NCI-H2029 treated with DMSO at 0.1 percent for 48 hours (cell line): ENCODE measurements at places on chromosomes 2 and 18.

GRCh38 chr2:165007161-165007744 lies 51.9 kb upstream of the SLC38A11 start:
- no peak for DNase-seq

DNA sequence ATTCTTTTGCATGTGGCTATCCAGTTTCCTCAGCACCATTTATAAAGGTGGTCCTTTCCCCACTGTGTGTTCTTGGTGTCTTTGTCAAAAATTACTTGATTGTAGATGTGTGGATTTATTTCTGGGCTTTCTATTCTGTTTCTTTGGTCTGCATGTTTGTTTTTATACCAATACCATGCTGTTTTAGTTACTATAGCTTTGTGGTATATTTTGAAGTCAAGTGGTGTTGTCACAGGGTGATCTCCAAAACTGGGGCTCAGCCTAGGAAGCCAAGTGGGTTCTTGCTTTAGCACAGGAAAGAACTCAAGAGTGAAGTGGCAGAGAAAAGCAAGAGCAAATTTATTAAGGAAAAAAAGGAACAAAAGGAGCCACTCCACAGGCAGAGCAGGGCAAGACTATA lies 6.0 kb upstream of the SNTG2 start:
- DNase-seq, result no peak

- DNase-seq, result peak; percentile 8
Measured at GRCh38 chr2:41722668-41723369, 325.0 kb upstream of the PKDCC start.

- DNase-seq, result no peak
Measured at GRCh38 chr18:48323151-48323550, 86.0 kb downstream of the ZBTB7C start.

DNA sequence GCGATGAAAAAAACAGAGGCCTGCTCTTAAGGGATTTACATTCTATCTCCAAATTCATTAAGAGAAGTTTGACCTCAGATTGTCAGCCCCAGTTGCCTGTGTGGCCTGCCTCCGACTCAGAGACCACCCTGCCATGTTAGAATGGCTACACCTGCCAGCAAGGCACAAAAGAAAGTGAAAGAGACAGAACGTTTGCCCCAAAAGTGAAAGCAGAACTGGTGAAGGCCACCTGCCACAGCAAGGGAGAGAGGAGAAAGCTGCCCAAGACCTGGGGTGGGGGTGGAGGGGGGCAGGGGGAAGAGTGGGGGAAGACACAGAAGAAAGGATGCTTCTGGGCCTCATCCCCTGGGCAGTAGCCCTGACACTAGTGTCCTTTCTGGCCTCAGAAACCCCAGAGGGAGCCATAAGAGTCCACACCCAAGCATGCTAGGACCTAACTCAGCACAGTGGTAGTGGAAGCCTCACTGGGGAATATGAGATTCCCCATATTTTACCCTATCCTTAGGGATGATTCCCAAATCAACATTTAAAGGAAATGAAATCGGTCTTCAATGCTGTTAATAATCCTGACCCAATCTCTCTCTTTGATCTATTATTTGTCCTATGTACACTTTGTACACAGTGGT lies 389.7 kb downstream of the TXNL1 start:
- DNase-seq, result no peak

DNA sequence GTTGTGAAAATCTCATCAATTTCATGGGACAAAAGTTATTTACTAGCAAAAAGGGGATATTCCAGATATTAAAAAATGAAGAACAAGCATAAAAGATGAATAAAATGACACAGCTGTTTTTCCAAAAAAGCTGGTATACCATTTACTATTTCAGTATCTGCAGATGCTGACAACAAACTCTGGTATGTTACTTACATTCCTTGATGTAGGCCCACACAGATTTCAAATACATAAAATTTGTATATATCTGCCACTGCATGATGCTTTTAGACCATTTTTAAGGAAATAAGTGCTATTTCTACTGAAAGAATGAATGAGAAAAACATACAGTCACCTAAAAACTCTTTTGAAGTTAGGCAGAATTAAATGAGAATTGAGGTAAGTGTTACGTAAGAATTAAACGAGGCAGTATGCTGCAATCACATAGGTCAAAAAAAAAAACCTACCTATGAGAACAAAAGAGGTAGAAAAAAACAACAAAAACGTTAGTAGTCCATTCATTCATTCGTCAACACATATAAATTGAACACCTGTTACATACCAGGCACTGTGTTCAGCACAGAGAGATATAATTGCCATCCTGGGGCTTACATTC lies 32.5 kb downstream of the ARL5A start:
- DNase-seq, result no peak

GRCh38 chr2:214630402-214631045 lies 179.0 kb downstream of the BARD1 start:
- no peak for DNase-seq

DNA sequence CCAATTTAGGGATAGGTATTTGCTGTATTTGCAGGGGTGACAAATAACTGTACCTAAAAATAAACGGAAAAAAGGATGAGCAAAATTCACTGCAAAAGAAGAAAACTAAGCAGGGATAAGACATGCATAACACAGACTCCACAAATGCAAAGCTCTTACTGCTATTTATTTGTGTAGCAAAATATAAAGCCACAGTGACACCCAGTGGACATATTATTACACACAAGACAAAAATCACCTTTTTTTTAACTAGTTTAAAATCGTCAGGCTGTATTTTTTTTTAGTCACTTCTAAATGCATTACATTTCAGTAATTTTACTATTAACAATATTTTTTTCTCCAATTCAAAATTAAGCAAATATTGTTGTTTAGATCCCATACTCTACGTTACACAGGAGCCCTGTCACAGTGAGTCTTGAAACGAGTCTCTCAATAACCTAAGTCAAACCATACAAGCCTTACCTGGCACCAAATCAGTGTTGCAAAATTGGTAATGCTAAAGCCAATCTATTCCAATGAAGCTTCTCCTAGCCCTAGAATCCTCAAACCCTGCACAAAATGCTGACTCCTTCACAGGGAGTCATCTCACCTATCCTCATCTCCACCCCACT lies 23.7 kb downstream of the METTL4 start:
- DNase-seq, result no peak

DNA sequence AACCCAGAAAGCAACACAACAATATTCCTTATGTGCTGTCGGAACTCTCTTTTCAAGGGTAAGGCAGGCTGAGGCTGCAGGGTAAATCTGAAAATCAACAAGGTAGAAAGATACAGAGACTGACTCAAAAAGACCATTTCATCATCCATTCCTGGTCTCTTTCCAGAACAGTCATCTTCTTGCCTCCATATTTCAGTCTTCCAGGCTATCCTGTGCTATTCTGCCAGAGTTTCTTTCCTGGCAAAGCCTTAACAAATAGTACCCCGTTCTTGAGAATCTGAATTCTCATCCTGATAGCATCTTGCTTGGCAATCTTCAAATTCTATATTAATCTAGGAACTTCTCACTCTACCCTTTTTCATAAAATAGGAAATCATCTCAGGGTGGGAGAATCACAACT lies 15.5 kb downstream of the DPP10 start:
- no peak for DNase-seq

- DNase-seq, result no peak
Measured at GRCh38 chr2:8491296-8492027, 190.4 kb upstream of the ID2 start.

- DNase-seq, result no peak
Measured at GRCh38 chr2:226865273-226865672, 29.4 kb downstream of the RHBDD1 start.

GRCh38 chr2:11625671-11626070 lies 44.3 kb downstream of the NTSR2 start:
- DNase-seq, result no peak

DNA sequence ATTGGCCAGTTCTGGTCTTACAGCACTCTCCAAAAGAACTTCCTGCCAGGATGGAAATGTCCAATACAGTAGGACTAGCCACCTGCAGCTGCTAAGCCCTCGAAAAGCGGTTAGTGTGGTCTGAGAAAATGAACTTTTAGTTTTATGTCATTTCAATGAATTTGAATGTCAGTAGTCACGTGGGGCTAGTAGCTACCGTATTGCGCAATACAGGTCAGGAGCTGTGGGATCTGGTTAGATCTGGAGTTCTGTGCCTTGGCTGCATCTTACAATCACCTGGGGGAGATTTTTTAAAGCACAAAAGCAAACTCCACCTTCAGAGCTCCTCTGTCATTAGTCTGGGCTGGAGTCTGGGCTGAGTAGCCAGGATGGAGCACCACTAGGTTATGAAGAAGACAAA lies 35.9 kb downstream of the C1QL2 start:
- DNase-seq, result no peak

DNA sequence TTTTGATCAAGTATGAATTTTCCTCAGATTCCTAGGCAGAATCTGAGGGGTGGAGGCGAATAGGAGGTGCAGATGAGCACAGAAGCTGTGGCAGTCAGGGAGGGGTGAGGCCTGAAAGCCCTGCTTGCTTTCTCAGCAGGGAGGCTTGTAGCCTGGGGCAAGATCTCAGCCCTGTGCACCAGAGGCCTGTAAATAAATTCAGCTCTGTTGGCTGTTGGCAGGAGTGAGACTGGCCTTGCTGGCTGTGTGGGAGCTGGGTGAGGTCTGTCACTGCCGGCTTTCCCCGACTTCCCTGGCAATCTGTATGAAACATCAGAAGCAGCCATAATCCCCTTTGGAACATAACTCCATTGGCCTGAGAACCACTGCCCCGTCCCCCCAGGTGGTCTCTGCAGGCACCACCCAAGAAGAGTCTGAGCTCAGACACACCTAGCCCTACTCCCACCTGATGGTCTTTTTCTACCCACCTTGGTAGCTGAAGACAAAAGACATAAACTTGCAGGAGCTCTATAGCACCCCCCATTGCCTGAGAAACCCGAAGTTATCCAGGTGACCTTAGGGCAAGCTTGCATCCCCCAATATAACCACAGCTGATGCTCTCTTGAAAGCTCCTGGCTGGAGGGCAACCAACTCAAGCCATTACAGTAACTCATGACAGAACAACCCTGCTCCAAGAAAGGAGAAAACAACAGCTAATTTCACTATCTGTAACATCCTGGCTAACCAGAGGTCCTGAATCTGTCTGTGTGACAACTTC lies 32.3 kb downstream of the EVA1A start:
- DNase-seq, result no peak

- DNase-seq, result no peak
Measured at GRCh38 chr2:4803396-4803795, 888.8 kb upstream of the SOX11 start.

- no peak for DNase-seq
Measured at GRCh38 chr2:173214213-173214612, 138.6 kb downstream of the MAP3K20 start.
